ENCODE measurements at places on chromosomes 3 and 15. TPM values are rescaled to one million over a fixed set of nuclear protein-coding genes. Genes with fewer than 3 reads are reported as not detected.

DNA sequence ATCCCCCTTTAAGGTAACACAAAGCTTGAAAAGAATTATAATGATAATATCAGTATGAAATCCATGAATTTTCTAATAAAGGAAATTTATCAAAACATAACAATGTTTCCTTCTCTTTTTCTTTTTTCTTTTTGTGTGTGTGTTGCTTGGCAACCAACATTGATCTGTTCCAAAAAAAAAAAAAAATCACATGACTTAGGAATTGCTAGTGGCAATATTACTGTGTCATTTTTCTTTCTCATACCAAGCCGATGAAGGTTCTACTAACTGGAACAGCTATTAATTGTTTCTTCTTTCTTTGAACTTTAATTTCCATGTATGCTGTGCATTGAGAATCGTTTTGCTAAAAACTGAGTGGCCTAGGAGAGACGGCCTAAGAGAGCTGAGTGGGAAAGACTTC, 317.7 kb upstream of the ONECUT1 start:
- no peak for DNase-seq
- H3K27me3 ChIP-seq = no peaks in the 10 kb centered on the region
- H3K4me1 ChIP-seq = no peaks in the 10 kb centered on the region
- no peak overlapping the region for H3K27ac ChIP-seq
- H3K36me3 ChIP-seq = no peaks in the 10 kb centered on the region

- H3K36me3 ChIP-seq = no peaks in the 10 kb centered on the region
- H3K4me1 ChIP-seq = no peaks in the 10 kb centered on the region
- H3K27me3 ChIP-seq = no peaks in the 10 kb centered on the region
- no peak for DNase-seq
These were observed 1375.1 kb upstream of the ALCAM start for GRCh38 chr3:103991461-103992115.

DNA sequence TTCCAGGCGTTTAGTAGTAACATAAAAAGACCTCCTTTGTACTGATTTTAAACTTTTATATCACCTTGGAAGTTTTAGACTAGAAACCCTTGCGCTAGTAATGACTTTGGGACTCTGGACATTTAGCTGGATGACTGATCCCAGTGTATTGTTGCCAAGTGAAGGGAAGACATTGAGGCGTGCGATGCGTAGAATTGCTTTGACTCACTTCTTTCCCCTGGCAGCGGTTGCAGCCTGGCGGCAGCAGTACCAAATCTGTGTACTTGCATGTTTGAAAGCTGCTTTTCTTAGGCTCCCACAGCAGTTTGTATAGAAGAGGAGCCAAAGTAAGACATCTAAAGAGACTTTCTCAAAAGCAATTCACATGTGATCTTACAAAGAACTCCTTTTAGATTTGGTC, 151.6 kb downstream of the BBX start:
- no peak for DNase-seq
- H3K27ac ChIP-seq = no peak overlapping the region
- no peaks in the 10 kb centered on the region for H3K36me3 ChIP-seq
- H3K4me1 ChIP-seq = no peaks in the 10 kb centered on the region

DNA sequence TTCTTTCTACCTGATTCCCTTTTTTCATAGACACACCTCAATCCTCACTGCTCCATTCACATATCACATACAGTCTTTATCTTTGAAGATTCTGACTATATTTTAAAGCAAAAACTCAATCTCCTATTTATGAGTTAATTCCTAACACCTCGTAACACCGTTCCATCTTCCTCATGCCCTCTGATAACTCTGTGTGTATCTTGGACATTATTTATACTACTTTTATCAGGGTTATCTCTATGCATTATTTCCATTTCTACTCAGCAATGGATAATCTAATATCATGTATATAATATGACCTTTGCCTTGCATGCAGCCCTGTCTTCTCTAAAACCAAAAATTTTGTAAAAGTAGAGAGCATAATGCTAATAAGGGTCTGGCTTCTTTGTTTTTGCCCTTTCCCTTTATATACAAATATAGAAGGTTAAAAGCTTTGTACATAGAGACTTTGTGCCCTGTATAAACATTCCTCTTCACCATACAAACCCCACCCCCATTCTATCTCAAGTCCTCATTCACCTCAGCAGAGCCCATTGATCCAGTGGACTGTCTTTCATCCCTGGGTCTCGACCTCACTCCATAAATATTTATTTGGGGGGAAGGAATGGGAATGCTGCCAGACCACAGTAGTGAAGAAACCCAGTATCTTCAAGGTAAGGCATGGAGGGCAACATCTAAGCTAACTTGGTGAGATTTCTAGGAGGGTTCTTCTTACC, 21.8 kb downstream of the TRIM42 start:
- H3K27me3 ChIP-seq = no peaks in the 10 kb centered on the region
- no peak overlapping the region for H3K4me3 ChIP-seq
- no peak for DNase-seq
- H3K4me1 ChIP-seq = 0 out of 2 replicates have a peak, but pooled peaks cover 5% of the 10 kb centered on the region
- H3K36me3 ChIP-seq = no peaks in the 10 kb centered on the region
- H3K27ac ChIP-seq = no peak overlapping the region

DNA sequence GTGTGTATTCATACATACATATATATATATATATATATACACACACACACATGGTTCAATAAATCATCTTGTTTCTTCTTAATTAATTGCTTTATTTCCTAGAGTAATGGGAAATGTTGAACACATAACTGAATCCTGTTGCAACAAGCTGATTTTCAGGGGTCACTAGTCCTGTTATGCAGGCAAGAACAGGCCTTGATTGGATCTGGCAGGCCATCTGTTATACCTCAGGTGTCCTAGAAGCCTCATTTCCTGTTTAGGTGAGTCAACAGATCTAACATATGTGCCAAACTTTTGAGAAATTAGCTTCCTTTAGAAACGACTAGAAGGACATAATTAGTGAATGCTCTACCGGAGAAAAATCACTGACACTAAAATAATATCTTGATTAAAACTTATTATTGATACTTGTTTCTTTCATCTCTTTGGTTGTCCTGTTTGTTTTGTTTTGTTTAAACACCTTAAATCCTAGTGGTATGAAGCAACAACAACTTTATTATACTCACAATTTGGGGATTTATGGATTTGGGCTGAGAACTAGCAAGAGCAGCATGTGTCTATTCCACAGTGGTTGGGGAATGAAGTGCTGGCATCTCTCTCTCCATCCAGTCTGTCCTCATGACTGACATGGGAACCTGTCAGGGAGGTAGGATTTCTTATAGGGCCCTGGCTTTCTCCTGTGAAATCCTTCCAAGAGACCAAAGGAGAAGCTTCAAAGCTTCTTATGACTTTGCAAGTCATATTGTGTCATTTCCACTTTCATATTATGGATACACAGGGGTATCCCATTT, 552.6 kb downstream of the NSUN3 start:
- H3K27me3 ChIP-seq = no peaks in the 10 kb centered on the region
- no peaks in the 10 kb centered on the region for H3K36me3 ChIP-seq
- H3K4me1 ChIP-seq = no peaks in the 10 kb centered on the region
- H3K27ac ChIP-seq = no peak overlapping the region
- no peak overlapping the region for H3K4me3 ChIP-seq

DNA sequence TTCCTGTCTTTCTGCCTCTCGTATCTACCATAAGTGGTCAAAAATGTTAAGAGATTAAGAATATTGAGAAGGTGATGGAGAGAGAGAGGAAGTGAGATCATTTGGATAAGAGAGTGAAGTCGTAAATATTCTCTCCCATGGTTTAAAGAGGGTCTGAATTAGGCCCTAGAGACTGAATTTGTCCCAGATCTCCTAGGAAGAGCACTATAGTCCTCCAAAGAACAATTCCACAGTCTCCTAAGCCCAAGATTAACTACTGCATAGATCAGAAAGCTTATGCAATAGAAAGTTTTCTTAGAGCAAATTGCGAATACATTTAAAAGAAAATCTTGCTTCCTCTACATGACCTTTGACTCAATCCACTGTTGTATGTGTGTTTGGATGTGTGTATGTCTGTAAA, 598.8 kb downstream of the TUSC7 start:
- H3K27me3 ChIP-seq = no peaks in the 10 kb centered on the region
- DNase-seq = no peak
- no peaks in the 10 kb centered on the region for H3K4me1 ChIP-seq
- H3K4me3 ChIP-seq = no peak overlapping the region

DNA sequence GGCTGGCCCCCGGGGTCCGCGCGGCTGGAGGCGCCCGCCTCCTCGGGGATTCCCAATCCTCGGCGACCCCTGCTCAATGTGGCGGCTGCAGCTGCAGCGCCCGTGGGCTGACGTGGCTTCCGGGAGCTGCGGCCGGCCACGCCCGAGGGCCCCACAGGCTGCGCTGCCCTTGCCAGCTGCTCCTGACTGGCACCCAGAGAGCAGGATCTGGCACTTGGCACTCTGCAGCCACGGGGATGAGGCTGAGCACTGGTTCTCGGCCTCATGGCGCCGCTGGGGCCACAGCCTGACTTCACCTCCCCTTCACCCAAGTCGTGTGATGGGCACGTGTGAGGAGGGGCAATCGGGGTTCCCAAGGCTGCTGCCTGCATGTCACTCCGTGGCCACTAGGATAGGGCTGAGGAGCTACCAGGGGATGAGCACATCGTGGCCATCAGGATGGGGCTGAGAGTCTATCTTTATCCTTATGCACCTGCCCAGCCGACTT, 267.8 kb upstream of the FRG2C start:
- peaks cover 36% of the 10 kb centered on the region for H3K27me3 ChIP-seq
- no peak overlapping the region for H3K27ac ChIP-seq
- no peak overlapping the region for H3K4me3 ChIP-seq
- no peaks in the 10 kb centered on the region for H3K36me3 ChIP-seq

- DNase-seq = no peak
- H3K27me3 ChIP-seq = no peaks in the 10 kb centered on the region
- no peaks in the 10 kb centered on the region for H3K36me3 ChIP-seq
- H3K27ac ChIP-seq = no peak overlapping the region
- no peak overlapping the region for H3K4me3 ChIP-seq
These were observed 12.5 kb upstream of the CADM2 start for GRCh38 chr3:84946240-84946639.

The ISLR2 gene
- total RNA-seq = 0.15 TPM

GRCh38 chr3:17479681-17480405, 262.6 kb downstream of the TBC1D5 start:
- H3K4me3 ChIP-seq = no peak overlapping the region
- no peak overlapping the region for H3K27ac ChIP-seq
- no peaks in the 10 kb centered on the region for H3K36me3 ChIP-seq
- no peak for DNase-seq
- H3K27me3 ChIP-seq = no peaks in the 10 kb centered on the region
- no peaks in the 10 kb centered on the region for H3K4me1 ChIP-seq

DNA sequence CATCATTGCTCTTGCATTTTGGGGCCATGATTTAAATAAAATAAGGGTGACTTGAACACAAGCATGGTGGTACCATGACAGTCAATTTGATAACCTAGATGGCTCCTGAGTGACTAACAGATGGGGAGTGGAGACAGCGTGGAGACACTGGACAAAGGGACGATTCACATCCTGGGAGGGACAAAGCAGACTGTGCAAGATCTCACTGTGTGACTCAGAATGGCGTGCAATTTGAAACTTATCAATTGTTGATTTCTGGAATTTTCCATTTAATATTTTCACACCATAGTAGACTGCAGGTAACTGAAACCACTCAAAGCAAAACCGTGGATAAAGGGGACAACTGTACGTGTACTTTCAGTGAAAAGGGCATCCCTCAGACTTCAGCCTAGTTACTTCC, 25.5 kb downstream of the MCCC1 start:
- peaks cover 44% of the 10 kb centered on the region for H3K36me3 ChIP-seq
- peak overlapping the region; percentile 55 for H3K27ac ChIP-seq
- peaks cover 14% of the 10 kb centered on the region for H3K4me1 ChIP-seq
- DNase-seq = no peak

The PRR20G gene
- total RNA-seq = not detected

DNA sequence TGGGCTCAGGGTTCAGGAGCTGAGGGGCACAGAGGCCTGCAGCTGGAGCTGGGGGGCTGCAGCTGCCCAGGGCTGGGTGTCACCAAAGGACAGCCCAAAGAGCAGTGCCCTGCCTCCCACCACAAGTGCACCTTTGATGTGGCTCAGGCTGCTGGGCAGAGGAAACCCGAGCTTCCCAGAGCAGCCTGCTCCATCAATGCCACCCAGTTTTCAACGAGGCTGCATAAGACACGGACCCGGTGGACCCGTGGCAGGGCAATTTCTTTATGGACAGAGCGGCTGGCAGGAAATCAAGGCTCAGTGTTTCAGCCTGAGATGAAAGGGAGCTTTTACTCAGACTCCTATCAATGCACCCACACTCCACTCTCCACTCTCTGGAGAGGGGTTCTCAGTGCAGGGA, 18.7 kb downstream of the SEMA5B start:
- H3K27me3 ChIP-seq = peaks cover 22% of the 10 kb centered on the region
- no peaks in the 10 kb centered on the region for H3K36me3 ChIP-seq
- H3K4me3 ChIP-seq = no peak overlapping the region
- DNase-seq = no peak

DNA sequence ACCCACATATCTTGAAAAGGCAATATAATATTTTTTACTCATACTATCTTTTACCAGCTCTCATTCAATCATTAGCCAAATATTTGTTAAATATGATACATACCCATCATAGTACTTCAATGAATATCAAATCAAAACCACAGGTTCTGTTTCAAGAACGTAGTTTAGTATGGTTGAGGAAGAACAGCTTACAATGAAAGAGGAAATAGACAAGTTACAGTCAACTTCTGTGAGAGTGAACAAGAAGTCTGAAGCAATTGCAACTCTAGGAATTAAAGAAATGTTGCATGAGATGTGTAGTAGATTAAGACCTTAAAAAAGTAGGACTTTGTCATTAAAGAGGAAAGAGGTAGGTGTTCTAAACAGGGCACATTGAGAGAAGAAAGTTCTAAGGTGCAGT, 9.3 kb downstream of the BCHE start:
- no peak for DNase-seq
- no peaks in the 10 kb centered on the region for H3K36me3 ChIP-seq
- H3K27ac ChIP-seq = no peak overlapping the region
- H3K27me3 ChIP-seq = no peaks in the 10 kb centered on the region
- H3K4me1 ChIP-seq = no peaks in the 10 kb centered on the region

- no peak overlapping the region for H3K4me3 ChIP-seq
- peaks cover 12% of the 10 kb centered on the region for H3K4me1 ChIP-seq
These were observed 172.0 kb upstream of the TRIM42 start for GRCh38 chr3:140505876-140506275.

DNA sequence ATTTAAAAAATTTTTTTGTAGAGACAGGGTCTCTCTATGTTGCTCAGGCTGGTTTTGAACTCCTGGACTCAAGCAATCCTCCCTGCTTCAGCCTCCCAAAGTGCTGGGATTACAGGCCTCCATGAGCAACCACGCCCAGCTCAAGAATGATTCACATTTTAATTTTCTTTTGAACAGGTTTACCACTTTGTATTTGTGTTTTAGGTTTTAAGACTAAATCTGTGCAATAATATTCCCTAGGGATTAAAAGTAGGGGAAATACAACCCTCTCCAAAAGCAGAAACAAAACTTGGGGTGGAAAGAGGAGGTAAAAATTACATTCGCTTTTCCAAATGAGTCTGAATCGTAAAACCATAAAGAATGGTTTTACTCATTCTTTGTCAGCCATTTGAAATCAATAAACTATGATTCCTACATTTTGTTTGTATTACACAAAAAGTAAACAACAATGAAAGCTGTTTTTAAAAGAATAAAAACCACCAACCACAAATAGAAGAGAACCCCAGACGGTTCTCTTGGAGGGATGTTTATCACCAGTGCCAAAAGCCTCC, 37.8 kb downstream of the SLC24A1 start:
- no peaks in the 10 kb centered on the region for H3K27me3 ChIP-seq
- no peak overlapping the region for H3K4me3 ChIP-seq
- DNase-seq = no peak
- no peak overlapping the region for H3K27ac ChIP-seq
- H3K36me3 ChIP-seq = no peaks in the 10 kb centered on the region

The GOLGA8Q gene
- not detected for total RNA-seq

Measured in PC-9 (cell line).